Activated CD4-positive, CD25-positive, alpha-beta regulatory T cell (primary cell): ENCODE measurements at places on chromosomes 3 and 15.

DNA sequence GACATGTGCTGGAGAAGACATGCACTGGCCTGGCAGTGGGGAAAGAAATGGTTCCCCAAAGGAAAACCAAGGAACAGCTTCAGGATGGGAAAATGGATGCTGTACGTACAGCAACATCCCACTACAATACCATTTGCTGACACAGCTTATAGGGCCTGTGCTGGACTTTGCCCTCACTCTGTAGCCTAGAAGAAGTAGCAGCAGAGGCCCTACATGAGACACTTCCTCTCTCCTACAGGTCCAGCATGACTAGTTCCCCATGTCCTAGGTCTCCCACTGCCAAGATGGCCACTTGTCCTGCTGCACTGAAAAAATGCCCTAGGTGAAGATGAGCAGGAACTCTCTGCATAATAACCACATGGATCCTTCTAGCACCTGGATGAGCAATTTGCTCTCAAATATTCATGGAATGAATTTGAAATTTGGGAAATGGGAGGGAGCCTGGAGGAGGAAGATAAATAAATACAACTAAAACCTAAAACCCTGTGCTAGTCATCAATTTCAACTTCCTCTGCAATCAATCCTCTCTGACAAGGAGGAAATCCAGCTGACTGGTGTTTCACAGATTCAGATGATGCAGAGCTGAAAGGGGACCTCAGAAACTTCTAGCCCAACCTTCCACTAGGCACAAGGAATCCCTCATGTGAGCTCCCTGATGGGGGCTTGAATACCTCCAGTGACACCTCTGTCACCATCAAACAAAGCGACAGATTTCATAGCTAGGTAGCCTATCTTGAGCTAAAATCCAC lies 514.3 kb upstream of the PPP2R3A start:
- no peak for DNase-seq

DNA sequence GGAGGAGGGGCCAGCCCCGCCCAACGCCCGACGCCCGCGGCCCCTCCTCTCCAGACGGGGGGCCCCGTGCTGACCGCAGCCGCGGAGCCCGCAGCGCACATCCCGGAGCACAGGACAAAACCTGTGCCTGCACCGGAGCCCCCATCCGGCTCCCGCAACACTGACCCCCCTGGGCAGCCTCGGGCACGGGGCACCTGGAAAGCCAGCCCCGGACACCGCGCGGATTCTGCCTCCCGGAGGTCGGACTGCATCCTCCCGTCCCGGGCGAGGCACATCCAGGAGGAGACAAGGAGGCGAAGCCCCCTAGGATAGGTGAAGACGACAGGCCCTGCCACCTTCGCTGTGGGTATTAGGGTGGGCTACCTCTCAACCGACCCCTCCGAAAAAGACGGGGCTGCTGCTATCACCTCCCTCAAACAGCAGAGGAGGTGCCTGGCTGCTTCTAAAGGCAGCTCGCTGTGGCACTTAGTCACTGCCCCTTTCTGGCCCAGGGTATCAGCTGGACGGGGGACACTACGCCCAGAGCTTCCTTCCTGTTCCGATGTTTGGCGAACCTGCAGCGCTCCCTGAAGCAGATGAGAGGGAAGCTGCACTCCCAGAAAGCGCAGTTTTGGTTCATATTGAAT lies 10.6 kb downstream of the XXYLT1 start:
- DNase-seq: no peak

DNA sequence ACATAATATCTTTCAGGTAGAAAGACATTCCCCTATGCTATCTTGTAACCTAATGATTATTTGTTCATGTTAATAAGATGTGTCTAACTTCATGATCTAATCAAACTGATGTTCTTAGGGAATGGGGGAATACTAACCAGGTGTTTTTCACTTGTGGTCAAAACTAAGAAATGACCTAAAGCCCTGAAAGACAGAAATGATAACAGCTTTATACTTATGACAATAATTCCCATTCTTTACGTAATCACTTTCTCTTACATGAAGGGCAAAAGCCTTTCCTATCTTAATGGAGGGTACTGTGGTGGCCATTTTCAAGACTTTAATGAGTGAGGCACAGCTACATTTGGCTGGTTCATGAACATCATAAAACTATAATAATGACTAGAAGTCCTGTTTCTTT lies 33.9 kb upstream of the MEIS2 start:
- DNase-seq: no peak

DNA sequence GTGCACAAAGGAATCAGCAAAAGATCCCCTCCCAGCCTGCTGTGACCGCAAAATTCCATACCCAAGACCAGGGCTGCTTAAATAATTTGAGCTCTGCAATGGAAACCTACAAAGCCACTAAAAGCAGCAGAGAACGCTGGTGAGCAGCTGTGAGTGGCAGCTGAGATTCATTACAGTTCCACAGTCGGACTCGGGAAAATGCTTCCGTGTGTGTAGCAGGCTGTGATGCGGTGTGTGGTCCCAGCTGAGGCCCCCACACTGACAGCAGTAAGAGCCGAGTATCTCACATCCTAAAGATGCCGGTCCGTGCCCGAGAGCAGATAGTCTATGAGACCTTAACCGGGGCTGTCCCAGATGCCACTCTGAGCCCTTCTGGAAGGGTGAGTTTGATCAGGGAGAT lies 37.4 kb downstream of the TM2D3 start:
- DNase-seq: no peak

DNA sequence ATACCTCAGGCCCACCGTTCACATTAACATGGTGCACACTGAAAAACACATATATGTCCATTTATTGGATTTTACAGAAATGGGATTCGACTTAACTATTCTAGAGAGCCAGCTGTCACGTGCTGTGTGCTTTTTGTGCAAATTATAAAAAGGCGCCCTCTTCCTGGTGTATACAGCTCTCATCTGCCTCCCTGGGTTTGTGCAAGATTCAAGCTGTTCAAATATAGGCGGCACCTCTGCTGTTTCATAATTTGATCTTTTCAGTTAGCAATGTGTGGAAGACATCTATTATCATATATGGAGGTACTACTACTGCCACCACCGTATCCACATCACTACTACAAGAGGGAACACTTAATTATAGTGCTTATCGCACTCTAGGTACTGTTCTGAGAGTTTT lies 187.6 kb downstream of the EBLN2 start:
- no peak for DNase-seq

DNA sequence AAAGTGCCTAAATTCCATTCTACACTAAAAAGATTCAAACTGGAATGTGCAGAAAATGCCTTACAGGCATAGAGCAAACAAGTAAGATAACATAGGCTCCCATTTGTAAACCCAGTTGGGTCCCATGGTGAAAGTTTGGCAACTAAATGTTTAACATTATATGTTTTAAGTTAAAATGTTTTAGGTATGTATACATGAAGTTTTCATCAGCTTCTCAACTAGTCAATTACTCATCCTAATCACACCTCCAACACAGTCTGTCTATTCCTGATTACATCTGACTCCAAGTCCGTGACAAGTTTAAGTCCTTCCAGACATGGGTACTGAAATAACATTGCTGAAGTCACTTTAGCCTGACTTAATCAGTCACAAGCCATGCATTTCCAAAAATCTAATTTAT lies 25.0 kb downstream of the MYLK start:
- DNase-seq: no peak

DNA sequence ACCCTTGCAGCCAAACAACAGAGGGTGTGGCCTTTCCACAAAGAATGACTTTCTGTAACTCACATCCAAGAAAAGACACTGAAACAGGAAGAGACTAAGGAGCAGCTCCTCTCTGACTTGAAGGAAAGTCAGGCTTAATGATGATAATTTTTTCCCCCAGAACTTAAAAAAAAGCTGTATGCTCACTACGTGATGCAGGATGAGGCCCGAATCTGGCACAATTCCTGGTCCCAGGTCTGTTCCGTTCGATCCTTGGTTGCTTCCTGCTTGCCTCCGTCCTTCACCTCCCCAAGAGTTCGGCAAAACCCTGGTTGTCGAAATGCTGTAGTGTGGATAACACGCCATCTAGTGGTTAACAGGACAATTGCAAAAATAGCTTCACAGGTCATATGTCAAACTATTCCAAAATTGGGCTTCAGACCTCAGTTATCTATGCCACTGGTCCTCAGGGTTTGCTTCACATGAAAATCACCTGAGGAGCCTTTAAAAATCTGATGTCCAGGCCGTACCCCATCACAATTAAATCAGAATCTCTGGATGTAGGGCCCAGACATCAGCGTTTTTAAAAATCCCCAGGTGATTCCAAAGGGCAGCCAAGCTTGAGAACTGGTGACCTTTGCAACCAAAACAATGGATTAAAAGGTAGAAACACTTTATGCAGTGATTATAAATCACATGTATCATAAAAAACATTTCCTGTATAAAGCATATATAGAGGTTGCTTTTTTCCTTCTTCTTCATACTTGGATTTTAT lies 28.1 kb upstream of the SYNM start:
- DNase-seq: no peak

DNA sequence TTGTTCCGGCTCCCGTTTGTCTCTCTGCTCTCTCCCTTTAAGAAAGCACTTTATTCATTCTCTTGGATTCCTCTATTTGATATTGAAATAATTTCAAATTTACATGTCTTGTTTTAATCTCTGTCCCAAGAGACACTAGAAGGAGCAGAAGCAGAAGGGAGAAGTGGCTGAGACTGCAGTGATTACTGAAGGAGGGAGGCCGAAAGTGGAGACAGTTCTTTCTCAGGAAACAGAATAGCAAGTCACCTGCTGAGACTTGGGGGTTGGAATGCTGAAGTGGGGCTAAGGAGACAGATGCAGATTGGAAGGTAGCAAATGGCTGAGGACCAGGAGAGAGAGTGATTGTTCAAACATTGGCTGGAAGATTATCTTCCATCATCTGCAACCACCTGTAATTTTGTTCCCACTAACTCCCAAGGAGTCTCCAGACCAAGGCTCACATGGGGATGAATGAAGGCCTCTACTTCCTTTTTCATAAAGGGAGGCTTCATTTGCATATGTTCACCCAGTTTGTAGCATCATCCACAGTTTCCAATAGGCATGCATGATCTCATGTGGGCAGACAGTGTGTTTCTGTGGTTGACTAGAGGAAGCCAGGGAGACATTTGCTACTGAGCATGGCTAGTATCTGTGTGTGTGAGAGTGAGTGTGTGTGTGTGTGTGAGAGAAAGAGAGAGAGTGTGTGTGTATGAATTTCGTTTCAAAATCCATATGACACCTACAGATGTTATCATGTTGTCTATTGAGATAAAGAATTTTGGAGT lies 24.0 kb downstream of the LTF start:
- no peak for DNase-seq

GRCh38 chr3:189573004-189573403 lies 58.2 kb upstream of the TP63 start:
- DNase-seq: no peak

GRCh38 chr15:91316126-91316525 lies 216.1 kb downstream of the SV2B start:
- DNase-seq: no peak

DNA sequence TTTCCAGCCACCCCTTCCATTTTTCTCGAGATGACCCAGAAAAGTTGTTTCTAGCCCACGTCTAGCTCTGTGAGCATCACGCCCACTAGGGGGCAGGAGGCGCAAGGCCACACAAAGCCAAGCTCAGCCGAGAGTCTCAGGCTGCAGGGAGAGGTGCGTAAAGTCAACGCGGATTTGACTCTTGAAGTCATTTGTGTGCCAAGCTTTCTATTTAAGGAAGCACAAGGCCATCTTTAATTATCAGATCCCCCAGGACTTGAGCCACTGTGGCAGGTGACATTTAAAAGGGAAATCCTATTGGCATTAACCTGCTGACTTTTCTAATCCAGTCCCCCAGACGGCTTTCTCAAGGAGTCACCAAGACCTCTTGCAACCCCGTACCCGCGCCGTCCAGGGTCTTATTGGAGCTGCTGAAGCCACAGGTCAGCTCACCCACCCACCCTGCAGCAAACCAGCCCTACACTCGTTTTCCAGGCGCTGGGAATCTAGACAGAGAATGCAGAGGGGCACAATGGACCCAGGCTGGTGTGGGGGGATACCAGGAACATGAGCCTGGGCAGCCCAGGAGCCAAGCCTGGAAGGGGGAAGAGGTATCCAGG lies 62.1 kb downstream of the CAPN7 start:
- DNase-seq: peak; percentile 79

GRCh38 chr15:49421991-49422390 lies 1.1 kb upstream of the FGF7 start:
- no peak for DNase-seq

DNA sequence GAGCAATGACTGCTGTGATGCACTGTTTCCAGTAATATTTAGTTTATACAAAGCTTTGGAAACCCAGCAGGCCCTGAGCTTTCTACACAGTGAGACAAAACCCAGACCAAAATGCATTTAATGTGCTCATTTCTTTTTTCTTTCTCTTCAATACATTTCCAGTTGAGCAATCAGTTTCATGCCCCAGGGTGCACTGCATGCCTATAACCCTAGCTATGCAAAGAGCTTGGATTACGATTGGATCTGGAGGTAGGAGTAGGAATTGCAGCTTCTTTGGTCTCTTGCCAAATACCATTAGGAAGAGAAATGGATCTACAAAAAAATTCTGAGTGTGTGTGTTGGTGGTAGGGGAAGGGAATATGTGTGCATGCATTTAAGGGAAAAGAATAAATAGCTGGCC lies 1001.4 kb downstream of the SQOR start:
- DNase-seq: no peak

DNA sequence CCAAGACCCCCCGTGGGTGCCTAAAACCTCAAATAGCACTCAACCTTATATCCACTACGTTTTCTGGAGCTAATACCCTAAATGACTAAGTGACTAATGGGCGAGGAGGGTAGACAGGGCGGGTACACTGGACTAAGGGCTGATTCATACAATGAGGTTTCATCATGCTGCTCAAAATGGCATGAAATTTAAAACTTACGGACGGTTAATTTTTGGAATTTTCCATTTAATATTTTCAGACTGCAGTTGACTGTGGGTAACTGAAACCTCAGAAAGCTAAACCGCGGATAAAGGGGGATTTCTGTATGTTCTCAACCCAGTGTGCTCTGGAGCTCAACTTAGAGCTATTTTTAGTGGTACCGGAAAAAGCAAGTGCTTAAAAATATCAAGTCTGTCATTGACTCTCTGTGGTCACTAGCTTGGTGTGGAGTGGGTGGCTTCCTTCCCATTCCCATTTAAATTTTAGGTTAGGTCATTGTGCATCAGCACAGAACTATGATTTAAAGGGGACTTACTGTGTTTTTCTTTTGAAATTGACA lies 72.9 kb downstream of the LRRC28 start:
- DNase-seq: no peak

GRCh38 chr15:100787567-100788417 lies 91.8 kb upstream of the ALDH1A3 start:
- DNase-seq: no peak
